CD4-positive, alpha-beta T cell treated with Interleukin-10 for 1 hour (primary cell): ENCODE measurements at places on chromosomes 2 and 18.
A peak's percentile ranks its signal among the peaks of the same experiment; 100 is the strongest.

GRCh38 chr2:135913727-135914365, 37.6 kb upstream of the MCM6 start:
- peak; percentile 77 for DNase-seq

GRCh38 chr2:135825131-135825530, 11.9 kb downstream of the LCT start:
- no peak for DNase-seq

GRCh38 chr2:119490653-119491195, 33.6 kb downstream of the SCTR start:
- no peak for DNase-seq

DNA sequence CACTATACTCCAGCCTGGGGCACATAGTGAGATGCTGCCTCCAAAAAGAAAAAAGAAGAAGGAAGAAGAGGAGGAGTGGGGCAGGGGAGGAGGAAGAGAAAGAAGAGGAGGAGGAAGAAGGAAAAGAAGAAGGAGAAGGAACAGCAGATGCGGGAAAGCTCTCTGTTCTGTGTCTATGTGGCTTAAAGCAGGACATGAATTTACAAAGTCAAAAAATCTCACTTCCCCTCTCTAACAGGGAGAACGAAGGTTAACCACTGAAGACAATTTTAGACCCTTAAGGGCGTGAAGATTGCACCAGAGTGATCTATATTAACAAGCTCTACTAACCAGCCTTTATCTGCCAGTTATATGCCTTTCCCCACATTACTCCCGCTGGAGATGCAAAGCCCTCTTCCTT, 258.9 kb downstream of the METTL4 start:
- DNase-seq = no peak

- DNase-seq = no peak
Observed at GRCh38 chr2:200185628-200186000, 120.9 kb upstream of the SPATS2L start.

- DNase-seq = no peak
Observed at GRCh38 chr2:68134554-68134953, 23.1 kb upstream of the PNO1 start.

- DNase-seq = no peak
Observed at GRCh38 chr2:54483426-54483825, 27.3 kb downstream of the SPTBN1 start.

DNA sequence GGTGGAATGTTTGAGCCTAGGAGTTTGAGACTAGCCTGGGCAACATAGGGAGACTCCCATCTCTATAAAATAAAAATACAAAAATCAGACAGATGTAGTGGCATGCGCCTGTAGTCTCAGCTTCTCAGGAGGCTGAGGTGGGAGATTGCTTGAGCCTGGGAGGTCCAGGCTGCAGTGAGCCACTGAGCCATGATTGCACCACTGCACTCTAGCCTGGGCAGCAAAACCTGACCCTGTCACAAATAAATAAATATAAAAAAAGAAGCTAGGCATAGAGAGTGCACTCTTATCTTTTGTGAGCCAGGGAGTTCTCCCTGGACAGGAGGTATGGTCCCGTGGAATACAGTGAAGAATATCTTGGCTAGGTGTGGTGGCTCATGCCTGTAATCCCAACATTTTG, 11.0 kb upstream of the KYNU start:
- no peak for DNase-seq

DNA sequence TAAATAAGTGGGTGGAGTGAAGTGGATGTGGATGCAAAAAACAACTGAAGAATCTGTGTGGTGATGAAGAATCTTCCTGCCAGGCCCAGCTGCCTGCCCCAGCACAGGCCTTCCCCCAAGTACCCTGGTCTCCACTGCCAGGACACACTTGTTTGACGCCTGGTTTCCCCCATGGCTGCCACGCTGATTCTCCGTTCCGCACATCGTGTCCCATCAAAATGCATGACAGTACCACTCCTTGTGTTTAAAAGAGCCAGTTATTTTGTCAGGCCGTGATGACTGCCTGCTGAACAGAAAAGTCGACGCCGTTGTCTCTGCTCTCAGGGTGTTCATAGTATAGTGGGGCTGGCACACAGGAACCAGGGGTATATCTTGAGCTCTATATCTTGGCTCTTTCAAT, 50.3 kb upstream of the KYNU start:
- no peak for DNase-seq

GRCh38 chr2:238811759-238812158, 36.1 kb upstream of the TWIST2 start:
- DNase-seq = no peak

- DNase-seq = no peak
Observed at GRCh38 chr2:33729353-33729752, 130.3 kb upstream of the FAM98A start.
